Stimulated activated CD4-positive, alpha-beta T cell treated with anti-CD3 and anti-CD28 coated beads, Interleukin-1b, Interleukin-23, amount 100 ng/mL, for 24 hours (primary cell): ENCODE measurements at places on chromosomes 11 and 22.

DNA sequence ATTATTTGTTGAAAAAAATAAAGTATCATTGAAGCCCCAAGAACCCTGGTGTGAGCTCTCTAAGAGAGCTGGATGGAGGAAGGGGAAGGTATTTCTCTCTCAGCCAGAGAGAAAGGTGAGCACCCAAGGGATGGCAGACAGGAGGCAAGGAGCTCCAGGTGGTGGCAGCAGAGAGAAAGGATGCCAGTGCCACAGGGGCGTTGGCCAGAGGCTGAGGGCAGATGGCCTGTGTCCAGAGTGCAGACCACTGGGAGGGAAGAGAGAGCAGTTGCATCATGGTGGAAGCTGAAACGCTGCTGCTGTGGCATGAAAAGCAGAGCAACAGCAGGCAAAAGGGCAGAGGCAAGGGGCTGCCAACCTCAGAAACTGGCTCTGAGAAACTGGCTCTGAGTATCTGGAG lies 8.5 kb downstream of the SPON1 start:
- DNase-seq = no peak

GRCh38 chr11:46669711-46670139 lies 30.7 kb downstream of the ARHGAP1 start:
- DNase-seq = no peak

DNA sequence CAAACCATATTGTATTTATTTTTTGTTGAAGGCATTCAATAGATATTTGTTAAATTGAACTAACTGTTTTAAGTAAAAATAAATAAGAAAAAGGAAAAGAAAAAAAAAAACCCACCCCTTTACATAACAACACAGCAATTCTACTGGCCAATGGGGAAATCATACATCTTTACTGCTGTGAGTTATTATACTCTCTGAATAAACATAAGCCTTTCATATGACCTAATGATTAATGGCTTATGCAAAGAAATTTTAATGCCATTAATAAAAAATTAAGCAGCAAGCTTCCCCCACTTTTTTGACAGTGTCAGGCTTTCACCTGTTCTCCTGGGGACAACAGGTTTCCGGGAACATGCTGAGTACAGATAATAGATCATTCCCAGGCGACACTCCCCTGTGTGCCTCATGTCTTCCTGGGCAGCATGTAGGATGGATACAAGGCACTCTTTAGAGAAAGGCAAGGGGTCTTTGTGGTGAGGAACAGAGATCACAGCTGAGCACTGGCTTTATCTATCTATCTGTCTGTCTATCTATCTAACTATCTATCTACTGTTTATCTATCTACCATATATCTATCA lies 676.0 kb downstream of the NTM start:
- DNase-seq = no peak

DNA sequence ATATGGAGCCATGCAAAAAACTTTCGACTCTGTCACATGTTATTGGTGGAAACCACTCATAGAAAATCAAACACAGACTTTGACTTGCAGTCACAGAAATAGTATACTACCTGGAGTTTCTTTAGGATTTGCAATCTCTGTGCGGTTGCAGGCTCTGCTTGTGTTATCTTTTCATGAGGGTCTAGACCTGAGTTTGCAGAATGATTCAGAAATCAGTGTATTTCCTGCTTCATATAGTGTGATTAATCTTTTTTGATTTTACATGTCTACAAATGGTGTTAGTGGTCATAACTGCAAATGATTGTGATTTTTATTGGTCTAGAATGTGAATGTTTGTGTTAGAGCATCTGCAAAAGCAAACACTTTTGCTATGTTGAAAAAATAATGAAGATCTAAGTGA lies 690.2 kb downstream of the NTM start:
- no peak for DNase-seq

DNA sequence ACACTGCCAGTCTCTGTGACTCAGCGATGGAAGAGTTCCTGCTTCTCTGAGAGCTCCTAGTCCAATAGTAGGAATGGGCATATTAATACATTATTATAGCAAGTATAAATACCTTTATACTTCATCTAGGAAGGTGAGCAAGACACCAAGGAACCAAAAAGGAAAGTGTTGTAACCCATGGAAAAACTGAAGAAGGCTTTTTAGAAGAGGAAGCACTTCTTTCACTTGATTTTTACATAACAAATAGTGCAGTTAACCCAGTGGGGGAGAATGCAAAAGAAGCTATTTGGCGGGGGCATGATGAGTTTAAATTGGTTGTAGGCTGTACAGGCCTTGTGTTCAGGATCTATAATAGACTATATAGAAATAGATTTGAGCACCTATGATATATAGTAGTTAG lies 31.2 kb upstream of the C11orf87 start:
- no peak for DNase-seq

GRCh38 chr11:100691896-100692653 lies 5.0 kb downstream of the ARHGAP42 start:
- DNase-seq = no peak

DNA sequence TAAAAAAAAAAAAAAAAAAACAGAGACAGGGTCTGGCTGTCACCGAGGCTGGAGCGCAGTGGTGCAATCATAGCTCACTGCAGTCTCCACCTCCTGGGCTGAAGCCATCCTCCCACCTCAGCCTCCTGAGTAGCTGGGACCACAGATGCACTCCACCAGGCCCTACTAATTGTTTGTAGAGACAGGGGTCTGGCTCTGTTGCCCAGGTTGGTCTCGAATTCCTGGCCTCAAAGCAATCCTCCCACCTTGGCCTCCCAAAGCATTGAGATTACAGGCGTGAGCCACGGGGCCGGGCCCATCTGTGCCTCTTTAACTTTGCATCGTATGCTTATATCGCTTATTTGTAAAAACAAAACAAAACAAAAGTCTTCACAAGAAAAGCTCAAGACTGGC lies 3.1 kb downstream of the CPT1A start:
- DNase-seq = no peak

- DNase-seq = no peak
Observed at GRCh38 chr11:33320814-33321330, 63.7 kb downstream of the HIPK3 start.

GRCh38 chr11:2711161-2711560 lies 11.4 kb upstream of the KCNQ1OT1 start:
- DNase-seq = no peak

- no peak for DNase-seq
Observed at GRCh38 chr22:31239771-31240370, 27.8 kb downstream of the LIMK2 start.

- no peak for DNase-seq
Observed at GRCh38 chr22:20479612-20480196, 15.9 kb downstream of the KLHL22 start.
